ENCODE measurements at places on chromosomes 4 and X. TPM values are rescaled to one million over a fixed set of nuclear protein-coding genes. Genes with fewer than 3 reads are reported as not detected.

GRCh38 chrX:135431886-135432285 is 10.1 kb downstream of the SMIM10L2A start:
- no peak for DNase-seq

DNA sequence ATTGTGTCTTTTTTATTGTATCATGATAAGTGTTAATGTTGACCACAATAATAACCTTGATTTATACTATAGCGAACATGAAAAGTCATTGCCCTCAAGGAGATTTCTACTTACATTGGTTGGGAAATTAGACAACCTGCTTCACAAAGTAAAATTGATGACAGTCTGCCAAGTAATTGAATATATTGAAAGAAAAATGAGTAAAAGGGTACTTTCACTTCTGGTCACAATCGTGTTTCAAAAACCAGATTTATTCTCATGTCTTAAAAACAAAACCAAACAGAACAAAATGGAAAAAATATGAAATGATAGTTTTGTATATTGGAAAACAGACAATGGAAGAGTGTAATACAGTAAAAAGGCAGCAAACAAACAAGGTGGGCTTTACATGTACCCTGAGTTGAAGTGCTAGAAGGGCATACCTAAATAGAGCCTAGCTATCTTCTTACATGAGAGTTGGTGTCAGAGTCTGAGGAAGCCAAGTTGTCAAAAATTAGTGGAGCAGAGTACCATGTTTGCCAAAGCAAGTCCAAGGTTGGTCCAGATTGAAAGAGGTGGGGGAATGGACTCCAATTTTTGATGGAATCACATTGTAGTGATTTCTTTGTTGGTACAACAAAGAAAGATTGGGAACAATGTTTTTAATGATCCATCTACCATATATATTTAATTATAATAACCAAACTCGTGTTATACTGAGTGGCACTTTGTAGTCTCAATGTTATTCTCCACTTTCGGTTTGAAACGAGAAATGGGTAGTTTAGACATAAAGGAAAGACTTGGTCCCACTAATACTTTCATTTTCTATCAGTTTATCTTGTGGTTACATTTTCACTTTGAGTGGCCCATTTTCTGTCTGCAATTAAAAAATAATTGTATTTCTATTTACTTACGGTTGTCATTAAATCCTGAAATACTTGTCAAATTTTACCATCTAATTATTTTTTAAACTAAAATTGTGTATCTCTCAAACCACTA is 775.6 kb downstream of the STIM2 start:
- DNase-seq, result no peak

GRCh38 chrX:17519358-17519757 is 144.4 kb downstream of the NHS start:
- no peak for DNase-seq

- no peak for DNase-seq
Observed at GRCh38 chr4:113476800-113477199, 284.7 kb downstream of the CAMK2D start.

DNA sequence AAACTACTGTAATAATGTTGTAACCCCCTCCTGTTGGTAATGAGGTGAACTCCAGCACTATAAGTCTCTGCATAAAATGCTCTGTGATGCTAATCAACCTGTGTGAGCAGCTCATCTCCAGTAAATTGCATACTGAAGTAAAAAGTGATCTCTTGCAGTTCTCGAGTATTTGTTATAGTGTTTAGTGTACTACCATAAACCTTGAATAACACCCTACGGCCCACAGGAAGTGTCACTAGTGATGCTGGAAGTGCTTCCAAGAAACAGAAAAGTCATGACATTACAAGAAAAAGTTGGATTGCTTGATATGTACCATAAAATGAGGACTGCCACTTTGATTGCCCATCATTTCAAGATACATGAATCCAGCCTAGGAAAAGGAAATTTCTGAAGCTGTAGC is 39.0 kb downstream of the IL15 start:
- no peak for DNase-seq

The NONO gene
- polyA plus RNA-seq, result 339 TPM

GRCh38 chrX:134183665-134184064 is 53.3 kb upstream of the CCDC160 start:
- no peak for DNase-seq

GRCh38 chrX:85244450-85245211 is 840 bp downstream of the ZNF711 start:
- peak; percentile 31 for DNase-seq

The TEC gene
- 4.6 TPM for polyA plus RNA-seq

The ZNF185 gene
- 4.4 TPM for polyA plus RNA-seq

DNA sequence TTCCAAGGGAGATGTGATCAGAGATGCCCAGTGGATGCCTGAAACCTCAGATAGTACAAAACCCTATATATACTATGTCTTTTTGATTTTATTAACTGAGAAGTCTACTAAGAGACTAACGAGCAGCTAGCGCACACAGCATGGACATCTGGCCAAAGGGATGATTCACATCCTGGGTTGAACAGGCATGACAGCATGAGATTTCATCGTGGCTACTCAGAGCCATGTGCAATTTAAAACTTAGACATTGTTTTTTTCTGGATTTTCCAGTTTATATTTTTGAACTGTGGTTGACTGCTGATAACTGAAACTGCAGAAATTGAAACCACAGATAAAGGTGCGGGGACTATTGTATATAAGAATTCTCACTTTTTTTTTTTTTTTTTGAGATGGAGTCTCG is 2252.9 kb upstream of the AGA start:
- DNase-seq, result no peak

The MAPK10 gene
- polyA plus RNA-seq, result 18.9 TPM

- no peak for DNase-seq
Observed at GRCh38 chr4:13329963-13330362, 154.2 kb downstream of the RAB28 start.

GRCh38 chrX:77960567-77960966 is 8.9 kb downstream of the PGAM4 start:
- DNase-seq, result no peak

The PPBP gene
- polyA plus RNA-seq, result 1.8 TPM

- DNase-seq, result no peak
Observed at GRCh38 chr4:70724463-70724862, 2.7 kb downstream of the RUFY3 start.

The GDPD2 gene
- polyA plus RNA-seq, result 19.9 TPM

DNA sequence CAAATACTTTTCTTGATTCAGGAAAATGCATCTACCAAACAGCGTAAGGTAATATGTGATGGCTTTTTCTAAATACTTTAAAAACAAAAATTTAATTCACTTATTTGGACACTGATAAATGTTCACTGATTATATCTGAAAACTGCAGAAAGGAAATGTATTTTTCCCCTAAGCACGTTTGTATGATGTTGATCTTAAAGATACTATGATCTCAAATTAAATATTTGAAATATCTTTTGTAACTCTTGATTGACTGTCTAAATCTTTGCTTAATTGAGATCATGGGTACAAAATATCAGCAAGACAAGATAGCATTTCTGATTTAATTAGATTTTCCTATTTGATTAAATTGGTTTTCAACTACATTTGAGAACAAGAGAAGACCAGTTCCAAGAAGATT is 281.0 kb upstream of the UGT8 start:
- no peak for DNase-seq
